Activated CD4-positive, alpha-beta T cell treated with anti-CD3 and anti-CD28 coated beads for 1 hour (primary cell): ENCODE measurements at places on chromosomes 4 and X.

DNA sequence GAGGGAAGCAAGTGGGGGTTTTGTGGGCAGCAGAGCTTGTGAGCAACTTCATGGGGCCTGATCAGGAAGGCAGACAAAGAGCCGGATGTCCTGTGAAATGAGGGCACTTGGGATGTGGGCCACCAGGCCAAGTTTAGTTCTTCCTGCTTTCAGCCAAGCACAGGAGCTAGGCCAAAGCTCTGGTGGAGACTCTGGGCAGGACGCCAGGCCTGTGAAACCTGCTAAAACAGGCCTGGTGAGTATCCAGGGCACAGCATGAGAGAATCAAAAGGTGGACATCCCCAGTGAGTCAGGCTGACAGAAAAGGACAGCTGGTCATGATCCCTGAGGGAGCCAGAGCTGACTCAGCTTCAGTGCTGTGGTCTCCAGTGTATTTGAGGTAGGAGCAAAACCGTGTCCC, 95.7 kb downstream of the NPNT start:
- DNase-seq = no peak

DNA sequence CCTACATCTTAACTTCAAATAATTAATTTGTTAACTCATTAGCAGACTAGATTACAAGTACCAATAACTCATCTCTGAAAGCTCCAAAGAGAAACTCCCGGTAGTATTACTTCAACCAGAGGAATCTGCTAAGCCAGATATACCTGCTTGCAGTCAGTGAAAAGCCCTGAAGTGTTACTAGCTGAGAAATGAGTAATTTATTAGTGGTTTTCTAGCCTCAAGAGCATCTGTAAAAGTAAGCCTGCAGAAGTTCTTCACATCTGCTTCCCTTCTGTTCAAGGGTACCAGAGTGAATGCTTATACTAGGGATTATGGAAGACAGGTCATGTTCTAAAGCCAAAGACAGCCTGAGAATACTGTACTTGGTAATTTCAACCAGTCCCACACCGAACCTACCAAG, 34.7 kb downstream of the IRS4 start:
- DNase-seq = no peak

GRCh38 chrX:8042304-8042703, 115.1 kb upstream of the PNPLA4 start:
- no peak for DNase-seq

DNA sequence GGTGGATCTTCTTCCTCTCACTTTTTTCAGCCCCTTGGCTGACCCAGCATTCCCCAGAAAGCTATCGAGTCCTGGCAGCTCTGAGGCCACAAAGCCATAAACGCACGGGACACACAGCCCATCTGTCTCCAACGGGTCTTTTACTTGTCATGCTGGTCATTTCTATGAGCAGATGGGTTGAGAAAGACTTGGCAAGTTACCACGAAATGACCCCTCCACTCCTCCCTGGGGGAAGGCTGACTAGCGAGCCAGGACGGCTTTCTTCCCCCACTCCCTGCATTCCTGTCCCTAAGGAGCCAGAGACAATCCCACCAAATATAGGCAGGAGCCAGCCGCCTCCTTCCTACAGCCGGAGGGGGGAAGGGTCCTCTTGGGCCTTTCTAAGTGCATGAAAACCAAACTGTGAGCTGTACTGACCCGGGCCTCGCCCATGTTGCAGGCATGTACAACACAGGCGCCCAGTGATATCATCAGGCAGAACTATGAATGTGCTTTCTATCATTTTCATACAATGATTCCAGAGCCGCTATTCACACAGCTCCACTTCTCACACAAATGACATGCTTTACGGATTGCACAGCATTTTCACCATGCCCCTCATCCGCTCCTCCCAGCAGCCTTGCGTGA, 28.6 kb downstream of the AFAP1 start:
- DNase-seq = no peak

GRCh38 chr4:89754531-89754930, 82.4 kb downstream of the SNCA start:
- no peak for DNase-seq

- no peak for DNase-seq
Observed at GRCh38 chr4:176883681-176884418, 91.1 kb upstream of the VEGFC start.

DNA sequence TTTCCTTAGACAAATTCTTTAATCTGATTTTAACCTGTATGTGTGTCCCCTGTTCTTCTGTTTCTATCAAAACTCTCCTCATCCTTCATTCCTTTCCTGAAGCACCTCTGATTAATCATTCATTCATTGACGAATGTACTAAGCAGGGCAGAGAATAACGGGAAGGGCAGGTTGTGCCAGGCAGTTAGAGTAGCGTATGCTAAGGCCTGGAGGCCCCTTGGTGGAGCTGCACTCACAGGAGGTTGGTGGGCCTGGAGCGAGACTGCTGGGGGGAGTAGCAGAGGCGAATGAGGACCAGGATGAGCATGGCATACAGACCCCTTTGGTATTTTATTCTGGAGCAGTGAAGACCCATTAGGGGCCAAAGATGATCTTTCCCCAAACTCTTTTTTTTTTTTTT, 22.5 kb downstream of the PTTG2 start:
- no peak for DNase-seq

DNA sequence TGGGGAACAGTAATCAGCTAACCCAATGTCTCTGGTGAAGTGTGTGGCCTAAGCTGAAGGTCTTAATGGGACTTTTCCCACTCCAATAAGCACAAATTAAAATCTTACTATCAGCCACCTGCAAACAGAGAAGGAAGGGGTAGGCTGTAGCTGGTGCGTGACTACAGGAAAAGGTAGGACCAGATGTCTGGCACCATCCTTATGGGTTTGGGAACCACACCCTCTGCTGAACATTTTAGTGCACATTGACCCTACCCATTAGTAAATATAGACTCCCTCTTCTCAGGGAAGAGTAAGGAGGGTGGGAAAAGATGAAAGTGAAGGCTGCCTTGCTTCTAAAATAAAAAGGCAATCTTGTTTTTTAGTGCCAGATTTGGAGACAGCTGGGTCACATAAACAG, 602.8 kb downstream of the FAT4 start:
- DNase-seq = no peak

GRCh38 chrX:124333862-124334261, 1.4 kb downstream of the TEX13D start:
- DNase-seq = no peak

DNA sequence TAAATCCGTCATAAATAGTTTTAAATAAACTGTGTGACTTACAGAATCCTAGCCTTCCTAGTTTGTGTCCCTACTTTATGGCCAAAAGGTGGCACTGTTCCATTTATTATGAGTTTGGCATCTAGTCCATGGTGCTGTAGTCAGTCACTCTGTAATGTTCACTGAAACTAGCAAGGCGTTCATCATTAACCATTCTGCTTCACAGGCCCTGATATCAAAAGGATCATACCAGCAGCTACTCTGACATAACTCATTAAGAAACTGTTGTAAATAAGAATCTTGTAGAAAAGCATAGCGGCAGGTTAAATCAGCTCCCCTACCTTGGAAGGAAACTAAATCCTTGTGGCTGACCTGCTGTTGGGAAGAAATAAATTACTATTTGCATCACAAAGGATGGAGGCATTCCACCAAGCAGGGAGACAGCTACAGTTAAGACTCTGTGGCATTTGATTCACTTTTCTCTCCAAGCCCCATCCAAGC, 919.6 kb upstream of the DIAPH2 start:
- DNase-seq = no peak

DNA sequence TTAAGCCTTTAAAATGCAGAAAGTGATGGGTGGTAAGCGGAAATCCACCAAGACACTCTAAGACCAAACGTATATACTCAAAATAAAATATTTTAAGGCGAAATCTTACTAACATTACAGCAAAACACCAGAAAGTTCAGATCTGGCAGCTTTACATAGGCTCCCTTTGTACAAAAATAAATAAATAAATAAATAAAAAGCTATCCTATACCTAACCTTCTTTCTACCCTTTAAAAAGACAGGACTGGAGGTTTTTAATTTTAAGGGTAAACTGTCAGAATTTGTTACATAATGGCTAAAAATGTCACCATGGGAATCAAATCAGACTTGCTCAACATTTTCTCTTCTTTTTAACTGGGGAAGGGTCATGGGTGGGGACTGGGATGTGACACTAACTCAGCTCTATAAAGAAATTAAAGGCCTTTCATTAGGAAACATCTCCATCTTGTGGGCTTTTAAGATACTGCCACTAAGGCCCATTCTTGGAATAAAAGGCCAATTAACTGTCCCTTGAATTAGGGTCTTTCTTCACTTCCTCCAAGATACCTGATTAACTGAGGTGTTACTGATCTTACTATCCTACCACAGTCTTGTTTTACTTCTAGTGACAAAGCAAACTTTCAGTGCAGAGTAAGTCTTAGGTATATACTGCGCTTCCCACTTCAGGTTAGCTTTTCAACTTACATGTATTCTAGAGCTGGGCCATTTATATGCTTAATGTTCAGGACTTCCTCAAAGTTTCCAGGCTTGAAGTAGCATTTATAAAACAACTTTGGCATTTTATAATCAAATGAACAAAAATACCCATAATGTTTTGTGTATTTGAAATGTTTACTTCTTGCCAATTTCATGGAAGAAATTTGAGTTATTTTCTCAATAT, 13.3 kb downstream of the HNRNPD start:
- no peak for DNase-seq

DNA sequence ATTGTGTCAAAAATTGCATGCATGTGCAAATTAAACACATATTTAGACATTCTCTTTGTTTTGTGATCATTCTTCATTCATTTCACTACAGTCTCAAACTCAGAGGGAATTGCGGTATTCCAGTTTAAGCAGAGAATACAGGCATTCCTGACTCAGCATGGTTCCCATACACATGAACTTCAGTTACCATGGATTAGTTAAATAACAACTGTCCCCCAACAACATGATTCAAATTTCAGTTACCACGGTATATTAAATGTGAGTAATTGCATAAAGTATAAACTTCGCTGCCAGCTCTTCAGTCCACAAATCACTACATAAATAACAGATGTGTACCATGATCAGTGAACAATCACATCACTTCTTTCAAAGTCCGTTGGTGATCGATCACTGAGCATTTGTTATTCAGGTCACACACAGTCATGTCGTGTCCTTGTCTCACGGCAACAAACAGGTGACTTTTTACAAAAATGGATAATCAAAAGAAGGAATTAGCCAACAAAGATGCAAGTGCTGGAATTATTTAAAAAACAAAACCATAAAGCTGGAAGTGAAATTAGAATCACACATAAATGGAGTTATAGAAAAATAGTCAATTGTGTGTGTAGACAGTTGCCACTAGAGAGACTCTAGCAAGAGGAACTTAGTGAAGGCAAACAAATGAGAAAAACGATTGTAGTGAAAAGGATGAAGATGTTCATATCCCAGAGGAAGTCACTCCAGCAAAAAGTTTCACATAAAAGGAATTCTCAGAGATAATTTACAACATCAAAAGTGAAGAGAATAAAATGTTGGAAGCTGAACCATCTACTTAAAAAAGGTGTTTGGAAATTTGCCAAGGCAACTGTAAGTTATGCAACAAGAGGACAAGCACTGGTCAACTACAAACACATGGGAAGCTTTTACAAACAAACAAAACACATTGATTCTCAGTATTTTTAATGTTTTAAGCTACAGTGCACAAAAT, 138.6 kb upstream of the SMARCAD1 start:
- DNase-seq = no peak

- DNase-seq = no peak
Observed at GRCh38 chr4:87209696-87210095, 10.7 kb downstream of the KLHL8 start.

DNA sequence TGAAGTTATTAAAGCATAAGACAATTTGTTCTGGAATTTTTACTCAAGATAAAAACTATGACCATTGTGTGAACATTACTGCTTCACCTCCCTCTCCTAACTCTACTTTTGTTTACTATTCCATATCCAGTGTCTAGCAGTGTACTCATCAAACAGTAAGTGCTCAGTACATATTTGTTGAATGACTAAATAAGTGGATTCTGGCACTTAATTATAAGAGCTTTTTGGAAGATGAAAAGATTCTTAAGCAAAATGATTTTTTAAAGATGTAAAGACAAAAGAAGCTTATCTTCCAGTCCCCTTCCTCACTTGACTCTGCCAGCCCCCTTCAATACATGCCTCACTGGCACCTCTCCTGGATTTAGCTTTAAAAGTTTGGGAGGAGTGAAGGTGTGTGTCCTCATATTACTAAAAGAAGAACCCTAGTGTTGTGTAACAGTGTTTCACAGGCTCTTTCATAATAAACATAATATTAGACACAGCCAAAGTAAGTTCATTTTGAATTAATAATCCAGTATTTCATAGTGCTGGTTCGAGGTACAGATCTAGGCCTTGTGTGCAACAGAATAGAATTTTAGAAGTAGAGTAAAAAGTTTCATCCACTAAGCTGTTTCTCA, 53.0 kb downstream of the GAB1 start:
- no peak for DNase-seq

GRCh38 chr4:874056-874455, 48.1 kb upstream of the CPLX1 start:
- no peak for DNase-seq

DNA sequence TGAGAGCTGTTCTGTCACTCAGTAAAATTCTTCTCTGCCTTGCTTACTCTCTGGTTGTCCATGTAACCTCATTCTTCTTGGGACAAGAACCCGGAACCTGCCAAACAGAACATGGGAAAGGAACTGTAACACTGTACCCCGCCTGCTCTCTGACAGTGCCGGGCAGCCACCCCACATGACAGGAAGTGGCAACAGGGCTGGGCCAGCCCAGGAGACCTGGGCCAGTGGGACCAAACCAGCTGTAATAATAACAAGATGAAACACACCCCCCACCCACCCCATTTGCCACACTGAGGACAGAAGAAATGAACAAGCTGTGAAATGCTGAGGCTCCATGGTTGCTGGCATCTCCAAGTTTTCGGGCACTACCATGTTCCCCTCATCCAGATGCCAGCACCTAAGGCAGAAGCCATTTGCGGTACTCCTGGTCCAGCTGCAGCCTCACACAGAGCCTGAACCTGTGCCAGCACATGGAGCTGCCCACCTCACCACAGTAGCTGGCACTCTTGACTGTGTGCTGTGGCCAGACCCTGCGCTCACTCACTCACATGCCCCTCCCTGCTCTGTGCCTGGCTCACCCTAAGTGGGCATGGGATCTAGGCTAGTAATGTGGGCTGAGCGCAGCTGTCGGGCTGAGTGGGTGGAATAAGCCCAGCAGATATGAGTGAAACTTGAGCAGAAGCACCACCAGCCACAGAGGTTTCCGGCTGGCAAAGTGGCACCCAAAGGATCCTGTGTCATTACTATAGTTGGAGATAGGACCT, 126.2 kb upstream of the UGT8 start:
- no peak for DNase-seq

DNA sequence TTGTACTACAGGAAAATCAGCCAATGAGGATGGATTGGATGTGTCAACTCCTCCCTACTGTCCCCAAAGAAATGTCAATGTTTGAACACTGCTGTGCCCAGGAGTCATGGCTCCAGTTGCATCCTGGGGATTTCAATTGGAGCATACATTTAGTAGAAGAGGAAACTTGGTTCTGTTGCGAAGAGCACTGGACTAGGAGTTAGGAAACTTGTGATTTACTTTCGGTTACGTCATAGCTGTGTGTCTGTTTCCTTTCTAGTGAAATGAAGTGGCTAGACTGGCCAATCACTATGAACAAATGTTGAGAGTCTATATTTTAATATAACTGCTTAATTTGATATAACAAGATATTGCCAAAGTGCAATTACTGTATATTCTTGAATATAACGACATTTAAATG, 35.2 kb downstream of the ARL9 start:
- DNase-seq = no peak

- no peak for DNase-seq
Observed at GRCh38 chr4:188714907-188715306, 575.7 kb downstream of the TRIML1 start.
